ENCODE measurements at places on chromosomes 6 and 20.

- no peak for DNase-seq
Observed at GRCh38 chr6:150169609-150170008, 26.8 kb downstream of the PPP1R14C start.

DNA sequence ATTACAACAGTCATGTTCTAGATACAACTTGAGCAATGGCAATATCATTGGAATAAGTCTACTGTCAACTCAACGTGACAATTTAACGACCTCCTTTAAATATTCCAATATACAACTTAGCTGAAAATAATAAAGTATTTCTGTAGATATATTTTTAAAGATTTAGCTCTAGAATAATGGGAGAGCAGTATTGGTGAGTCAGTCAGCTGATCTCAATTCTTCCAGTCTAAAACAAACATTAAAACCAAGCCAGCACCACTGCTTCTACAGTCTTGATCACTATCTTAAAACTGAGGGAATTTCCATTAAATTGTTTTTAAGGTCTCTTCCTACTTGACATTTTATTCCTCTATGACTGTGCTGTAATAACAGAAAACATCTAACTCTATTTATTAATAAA lies 38.2 kb downstream of the NOL7 start:
- DNase-seq, result no peak

GRCh38 chr6:167397712-167398111 lies 72.8 kb downstream of the TTLL2 start:
- DNase-seq, result no peak

GRCh38 chr6:144561455-144562043 lies 276.4 kb downstream of the UTRN start:
- DNase-seq, result no peak

- no peak for DNase-seq
Observed at GRCh38 chr20:36181934-36182603, 27.5 kb downstream of the EPB41L1 start.

GRCh38 chr6:29760328-29760727 lies 37.1 kb downstream of the HLA-F start:
- no peak for DNase-seq

GRCh38 chr6:35590622-35591066 lies 77.9 kb upstream of the TULP1 start:
- no peak for DNase-seq

GRCh38 chr6:167526465-167527368 lies 201.8 kb downstream of the TTLL2 start:
- DNase-seq, result no peak

- DNase-seq, result no peak
Observed at GRCh38 chr6:157908369-157909281, 73.0 kb upstream of the SYNJ2 start.

DNA sequence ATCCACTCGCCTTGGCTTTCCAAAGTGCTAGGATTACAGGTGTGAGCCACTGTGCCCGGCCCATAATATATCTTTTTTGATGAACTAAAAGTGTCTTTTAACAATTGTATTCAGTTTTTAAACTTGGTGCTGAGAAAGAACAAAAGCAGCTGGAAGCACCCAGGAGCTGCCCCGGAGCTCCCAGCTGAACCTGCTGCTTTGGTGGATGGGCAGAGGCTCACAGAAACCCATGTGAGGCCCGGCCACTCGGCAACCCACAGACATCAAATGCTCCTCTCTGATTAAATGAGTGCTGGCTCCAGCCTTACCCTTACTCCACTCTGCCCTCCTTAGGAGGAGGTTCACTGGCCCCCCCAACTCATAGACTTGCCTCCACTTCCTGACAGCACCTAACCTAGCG lies 59.4 kb upstream of the FRMD1 start:
- DNase-seq, result no peak

- no peak for DNase-seq
Observed at GRCh38 chr6:10373642-10374359, 41.1 kb downstream of the TFAP2A start.

- DNase-seq, result no peak
Observed at GRCh38 chr20:10047427-10047826, 12.6 kb downstream of the ANKEF1 start.

GRCh38 chr6:118905084-118905483 lies 11.1 kb downstream of the ASF1A start:
- no peak for DNase-seq

- no peak for DNase-seq
Observed at GRCh38 chr6:145721144-145721543, 14.2 kb downstream of the EPM2A start.

DNA sequence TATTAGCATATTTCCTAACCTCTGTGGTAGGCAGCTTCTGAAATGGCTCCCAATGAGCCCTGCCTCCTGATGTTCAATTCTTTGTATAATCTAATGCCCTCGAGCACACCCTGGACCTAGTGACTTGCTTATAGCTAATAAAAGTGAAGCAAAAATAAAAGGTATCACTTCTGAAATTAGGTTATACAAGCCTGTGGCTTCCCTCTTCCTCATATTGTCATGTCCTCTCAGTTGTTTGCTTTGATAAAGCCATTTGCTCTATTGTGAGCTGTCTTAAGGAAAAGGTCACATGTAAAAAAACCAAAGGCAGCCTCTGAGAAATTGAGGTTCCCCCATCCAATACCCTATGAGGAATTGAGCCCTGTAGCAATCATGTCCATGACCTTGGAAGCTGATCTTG lies 442.1 kb upstream of the ADGRB3 start:
- DNase-seq, result no peak

DNA sequence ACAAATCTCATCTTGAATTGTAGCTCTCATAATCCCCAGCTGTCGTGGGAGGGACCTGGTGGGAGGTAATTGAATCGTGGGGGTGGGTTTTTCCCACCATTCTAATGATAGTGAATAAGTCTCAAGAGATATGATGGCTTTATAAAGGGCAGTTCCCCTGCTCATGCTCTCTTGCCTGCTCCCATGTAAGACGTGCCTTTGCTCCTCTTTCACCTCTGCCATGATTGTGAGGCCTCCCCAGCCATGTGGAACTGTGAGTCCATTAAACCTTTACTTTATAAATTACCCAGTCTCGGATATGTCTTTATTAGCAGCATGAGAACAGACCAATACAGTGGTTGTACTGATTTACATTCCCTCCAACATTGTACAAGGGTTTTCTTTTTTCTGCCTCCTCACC lies 69.7 kb downstream of the SUN5 start:
- no peak for DNase-seq

GRCh38 chr6:26124781-26125685 lies 37.8 kb downstream of the HFE start:
- DNase-seq, result no peak

GRCh38 chr6:3875486-3875885 lies 26.3 kb downstream of the FAM50B start:
- no peak for DNase-seq

DNA sequence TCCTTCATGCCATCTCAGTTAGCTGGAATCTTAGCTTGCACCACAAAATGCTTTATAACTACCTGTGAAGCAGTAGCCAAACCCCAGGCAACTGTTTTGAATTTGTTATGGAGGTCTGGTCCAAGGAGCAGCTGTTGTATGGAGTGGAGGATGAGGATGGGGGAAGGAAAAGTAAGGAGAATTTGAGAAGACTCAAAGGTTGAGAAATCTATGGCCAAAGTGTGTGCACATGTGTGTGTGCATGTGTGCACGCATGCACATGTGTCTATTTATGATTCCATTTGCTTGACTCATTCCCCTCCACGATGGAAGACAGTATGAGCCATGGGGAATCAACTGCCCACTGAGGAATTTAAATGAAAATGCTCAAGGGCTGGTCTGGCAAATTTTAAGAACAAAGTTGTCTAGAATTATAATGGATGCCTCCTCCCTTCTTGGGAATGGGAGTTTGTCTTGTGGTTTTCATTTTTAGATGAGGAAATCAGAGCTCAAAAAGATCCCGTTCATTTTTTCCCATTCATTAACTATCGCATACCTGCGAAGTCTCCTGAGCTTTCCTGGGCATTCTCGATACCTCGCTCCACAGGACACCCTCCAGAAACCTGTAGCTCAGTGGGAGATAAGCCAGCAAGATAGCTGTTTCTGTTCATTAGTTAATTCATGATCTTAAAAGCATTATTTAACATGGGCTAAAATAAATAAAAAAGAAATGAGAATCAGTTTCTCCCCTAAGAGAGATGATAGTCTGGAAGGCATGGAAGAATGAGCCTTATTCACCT lies 152.3 kb upstream of the NEDD9 start:
- DNase-seq, result no peak
